ENCODE measurements at places on chromosomes 16 and 17.

GRCh38 chr17:72111336-72111923 lies 9.4 kb upstream of the SOX9 start:
- DNase-seq, result no peak

- DNase-seq, result peak; percentile 76
Measured at GRCh38 chr17:43673516-43674323, 12.0 kb upstream of the MEOX1 start.

DNA sequence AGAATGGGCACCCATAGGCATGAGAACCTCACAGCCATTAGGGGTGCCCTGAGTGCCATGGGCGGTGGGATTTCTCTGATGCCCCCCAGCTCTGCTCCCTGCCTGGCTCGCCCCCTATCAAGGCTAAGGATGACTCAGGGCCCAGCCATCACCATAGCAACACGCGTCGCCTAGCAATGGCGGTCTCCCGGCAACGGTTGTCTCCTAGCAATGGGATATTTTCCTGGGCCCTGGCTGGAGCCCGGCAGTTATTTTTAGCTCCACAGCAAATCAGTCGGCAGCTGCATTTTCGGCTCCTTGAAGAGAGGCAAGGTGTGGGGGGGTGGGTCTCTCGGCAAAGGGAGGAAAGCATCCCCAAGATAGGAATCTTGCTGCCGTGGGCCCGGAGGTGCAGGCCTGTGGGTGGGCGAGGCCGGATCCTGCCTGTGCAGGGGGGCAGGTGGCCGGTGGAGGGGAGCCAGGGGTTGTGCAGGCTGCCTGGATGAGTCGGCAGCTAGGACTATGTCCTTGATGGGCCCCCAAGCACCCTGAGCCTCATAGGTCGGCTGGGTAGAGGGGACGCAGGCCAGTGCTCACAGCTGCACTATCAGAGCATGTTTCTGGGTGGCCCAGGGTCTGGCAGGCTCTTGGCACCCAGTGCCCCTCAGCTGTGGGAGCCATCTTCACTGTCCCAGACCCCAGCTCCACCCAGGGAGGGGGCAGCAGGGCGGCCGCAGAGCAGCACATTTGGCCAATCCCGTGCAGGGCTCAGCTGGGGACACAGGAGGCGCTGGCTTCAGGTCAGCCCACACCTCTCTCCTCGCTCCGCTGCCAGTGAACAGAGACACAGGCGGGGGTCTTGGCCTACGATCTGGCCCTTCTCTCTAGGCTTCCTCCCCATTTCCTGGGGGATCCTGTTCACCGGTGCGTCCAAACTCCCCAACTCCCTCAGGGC lies 4.2 kb upstream of the FBXL16 start:
- no peak for DNase-seq

DNA sequence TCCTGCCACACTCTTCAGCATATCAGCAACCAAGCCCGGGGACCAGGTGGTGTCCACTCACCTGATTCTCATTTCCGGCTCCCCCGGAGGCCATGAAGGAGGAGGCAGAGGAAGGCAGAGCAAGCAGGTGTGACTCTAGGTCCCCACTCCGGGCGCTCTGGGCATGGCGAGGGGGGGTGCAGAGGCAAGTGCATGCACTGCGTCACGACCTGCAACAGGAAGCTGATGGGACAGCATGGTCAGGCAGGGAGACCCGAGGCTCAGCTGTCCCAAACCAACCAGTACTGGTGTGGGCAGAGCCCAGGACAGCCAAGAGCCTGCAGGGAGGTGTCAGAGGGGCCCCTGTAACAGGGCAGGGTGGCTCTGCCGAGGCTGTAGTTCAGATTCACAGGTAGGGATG lies 2.1 kb upstream of the ENGASE start:
- DNase-seq, result no peak

DNA sequence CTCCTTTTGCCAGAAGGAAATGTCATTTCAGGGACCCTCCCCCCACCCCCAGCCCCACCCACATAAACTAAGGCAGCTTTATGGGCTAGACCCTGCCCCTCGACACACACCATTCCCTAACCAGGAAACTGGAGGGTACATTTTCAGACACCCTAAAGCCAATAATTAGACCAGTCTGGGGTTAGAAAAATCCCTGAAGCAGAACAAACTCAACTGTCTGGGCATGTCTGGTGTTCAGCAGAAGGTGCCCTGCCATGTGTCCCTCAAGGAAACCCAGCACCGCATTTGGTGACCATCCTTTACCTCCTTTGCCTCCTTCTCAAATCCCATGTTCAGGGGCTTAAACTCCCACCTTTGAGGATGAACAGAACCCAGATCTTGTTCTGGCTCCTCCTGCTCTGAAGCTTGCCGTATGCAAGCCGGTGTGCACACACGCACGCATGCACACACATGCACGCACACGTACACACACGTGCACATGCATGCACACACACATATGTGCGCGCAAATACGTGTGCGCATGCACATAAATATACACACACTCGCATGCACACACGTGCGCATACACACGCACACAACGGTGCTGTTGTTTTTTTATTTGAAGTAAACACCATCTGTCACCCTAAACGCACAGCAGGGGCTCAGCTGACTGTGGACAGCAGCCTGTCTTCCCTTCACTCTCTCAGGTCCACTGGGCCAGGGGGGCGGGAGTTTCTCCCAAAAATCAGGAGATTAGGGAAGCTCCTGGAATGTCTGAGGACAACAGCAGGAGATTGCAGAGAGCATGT lies 156.8 kb upstream of the TNRC6C start:
- no peak for DNase-seq

Data from left kidney (tissue), 8 donors.